Mesendoderm (in vitro differentiated cells): ENCODE measurements at places on chromosomes 5 and 9.

DNA sequence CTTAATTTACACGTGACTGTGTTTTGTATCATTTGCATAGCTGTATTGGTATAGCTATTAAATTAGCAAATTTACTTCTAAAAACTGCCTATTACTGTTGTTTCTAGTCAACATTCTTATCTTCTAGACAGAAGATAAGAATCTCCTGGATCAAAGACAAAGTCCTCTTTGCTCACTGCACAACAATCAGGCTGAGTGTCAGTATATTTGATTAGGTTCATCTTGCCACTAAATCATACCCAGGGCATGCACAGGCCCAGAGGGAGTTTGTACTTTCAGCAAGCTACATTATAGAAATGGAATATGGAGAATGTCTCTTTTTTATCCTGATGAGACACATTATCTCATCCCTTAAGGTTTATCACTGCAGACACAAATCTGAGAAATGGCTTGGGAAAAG is 579.1 kb downstream of the SLCO4C1 start:
- no peaks in the 10 kb centered on the region for H3K36me3 ChIP-seq
- no peak overlapping the region for H3K4me3 ChIP-seq
- H3K27ac ChIP-seq: no peak overlapping the region
- no peaks in the 10 kb centered on the region for H3K4me1 ChIP-seq
- H3K27me3 ChIP-seq: no peaks in the 10 kb centered on the region
- no peak for DNase-seq

DNA sequence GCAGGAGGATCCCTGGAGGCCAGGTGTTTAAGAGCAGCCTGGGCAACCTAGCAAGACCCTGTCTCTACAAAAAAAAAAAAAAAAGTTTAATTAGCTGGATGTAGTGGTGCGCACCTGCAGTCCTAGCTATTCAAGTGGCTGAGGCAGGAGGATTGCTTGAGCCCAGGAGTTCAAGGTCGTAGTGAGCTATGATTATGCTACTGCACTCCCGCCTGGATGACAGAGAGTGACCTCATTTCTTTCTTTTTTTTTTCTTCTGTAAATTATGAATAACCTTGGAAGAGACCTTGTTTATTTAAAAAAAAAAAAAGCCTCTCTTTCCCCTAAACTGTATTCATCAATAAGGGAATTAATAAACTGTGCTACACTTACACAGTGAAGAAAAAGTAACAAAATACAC is 43.6 kb upstream of the SLC30A5 start:
- no peak overlapping the region for H3K27ac ChIP-seq
- H3K36me3 ChIP-seq: no peaks in the 10 kb centered on the region
- H3K4me3 ChIP-seq: no peak overlapping the region
- no peaks in the 10 kb centered on the region for H3K4me1 ChIP-seq
- H3K27me3 ChIP-seq: no peaks in the 10 kb centered on the region
- DNase-seq: no peak

GRCh38 chr9:108688051-108688450 is 167.7 kb downstream of the ACTL7B start:
- H3K27ac ChIP-seq: no peak overlapping the region
- no peaks in the 10 kb centered on the region for H3K4me1 ChIP-seq
- H3K36me3 ChIP-seq: no peaks in the 10 kb centered on the region
- no peak for DNase-seq

- no peaks in the 10 kb centered on the region for H3K27me3 ChIP-seq
- no peak overlapping the region for H3K4me3 ChIP-seq
- H3K36me3 ChIP-seq: no peaks in the 10 kb centered on the region
- DNase-seq: no peak
- H3K4me1 ChIP-seq: no peaks in the 10 kb centered on the region
These were observed 187.1 kb upstream of the WWC1 start for GRCh38 chr5:168104350-168104749.

- H3K27ac ChIP-seq: no peak overlapping the region
- no peak overlapping the region for H3K4me3 ChIP-seq
- DNase-seq: no peak
- peaks cover 11% of the 10 kb centered on the region for H3K4me1 ChIP-seq
- H3K36me3 ChIP-seq: no peaks in the 10 kb centered on the region
These were observed 74.7 kb downstream of the ARHGAP26 start for GRCh38 chr5:142844866-142845265.

DNA sequence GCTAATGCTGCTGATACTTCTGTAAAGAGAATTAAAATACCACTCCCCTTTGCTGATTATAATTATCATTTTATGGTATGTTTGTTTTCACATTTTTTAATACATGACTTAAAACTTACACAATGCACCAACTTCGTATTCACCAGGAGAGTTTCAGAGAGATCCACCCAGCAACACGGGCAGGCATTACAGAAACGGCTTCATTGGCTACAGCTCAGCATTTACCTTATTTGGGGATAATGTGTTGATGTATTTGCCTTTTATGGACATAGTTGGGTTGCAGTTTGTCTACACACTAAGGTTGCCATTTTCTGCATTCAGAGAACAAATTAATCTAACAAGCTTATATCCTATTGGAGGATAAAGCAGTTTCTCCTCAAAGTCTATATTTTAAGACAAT is 423.6 kb downstream of the PRDM9 start:
- DNase-seq: no peak
- H3K27me3 ChIP-seq: no peaks in the 10 kb centered on the region
- no peak overlapping the region for H3K4me3 ChIP-seq
- no peaks in the 10 kb centered on the region for H3K4me1 ChIP-seq

GRCh38 chr5:16477541-16477940 is 11.9 kb upstream of the ZNF622 start:
- no peaks in the 10 kb centered on the region for H3K4me1 ChIP-seq
- no peak overlapping the region for H3K27ac ChIP-seq
- no peak for DNase-seq
- H3K27me3 ChIP-seq: no peaks in the 10 kb centered on the region

DNA sequence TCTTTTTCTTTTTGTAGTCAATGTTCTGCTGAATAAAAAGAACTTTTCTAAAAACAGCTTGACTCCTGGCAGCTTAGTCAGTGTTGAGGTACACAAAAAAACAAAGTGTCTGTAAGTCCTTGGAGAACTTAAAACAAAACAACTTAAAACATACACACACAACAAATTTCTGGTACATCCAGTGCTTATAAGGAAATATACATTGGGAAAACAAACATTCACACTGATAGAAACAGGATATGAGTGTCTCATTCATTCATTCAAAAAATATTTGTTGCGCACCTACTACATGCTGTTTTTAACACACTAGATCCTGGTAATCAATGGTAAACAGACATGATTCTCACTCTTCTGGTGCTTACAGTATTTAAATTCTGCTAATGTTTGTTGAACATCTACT is 27.4 kb upstream of the MEGF9 start:
- H3K4me1 ChIP-seq: no peaks in the 10 kb centered on the region
- no peaks in the 10 kb centered on the region for H3K27me3 ChIP-seq
- no peaks in the 10 kb centered on the region for H3K36me3 ChIP-seq
- no peak overlapping the region for H3K27ac ChIP-seq
- DNase-seq: no peak

DNA sequence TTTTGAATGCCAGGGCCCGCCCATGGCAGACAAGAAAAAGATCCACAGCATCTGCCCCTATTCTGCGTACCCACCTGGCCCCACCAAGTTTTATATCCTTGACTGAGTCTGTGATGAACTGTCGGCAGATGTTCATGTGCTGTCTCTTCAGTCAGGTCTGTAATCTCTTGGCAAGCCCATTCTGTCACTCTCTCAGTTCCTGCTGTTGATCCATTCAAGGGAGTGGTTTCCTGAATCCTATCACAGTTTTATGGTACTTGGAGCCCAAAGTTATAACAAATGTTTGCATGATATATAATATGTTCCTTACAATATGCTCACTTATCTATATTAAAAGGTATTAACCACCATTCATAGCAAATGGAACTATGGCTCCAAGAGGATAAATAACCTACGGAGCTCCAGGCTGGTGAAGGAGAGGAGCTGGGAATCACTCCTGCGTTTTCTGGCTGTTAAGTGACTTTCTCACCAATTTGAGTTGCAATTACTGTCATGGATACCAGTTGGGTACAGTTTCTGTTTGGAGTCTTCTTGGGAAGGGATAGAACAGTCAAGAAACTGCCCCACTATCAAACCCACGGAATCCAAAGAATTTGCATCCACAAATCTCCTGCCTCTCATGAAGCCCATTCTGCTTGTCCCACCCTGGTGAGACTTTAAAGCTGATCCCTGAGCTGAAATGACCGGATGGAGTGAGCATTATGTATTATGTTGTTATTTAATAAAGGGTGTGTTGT is 103.4 kb upstream of the SPRY4 start:
- DNase-seq: no peak
- H3K27me3 ChIP-seq: no peaks in the 10 kb centered on the region
- no peak overlapping the region for H3K4me3 ChIP-seq
- peaks cover 7% of the 10 kb centered on the region for H3K4me1 ChIP-seq
- no peak overlapping the region for H3K27ac ChIP-seq

DNA sequence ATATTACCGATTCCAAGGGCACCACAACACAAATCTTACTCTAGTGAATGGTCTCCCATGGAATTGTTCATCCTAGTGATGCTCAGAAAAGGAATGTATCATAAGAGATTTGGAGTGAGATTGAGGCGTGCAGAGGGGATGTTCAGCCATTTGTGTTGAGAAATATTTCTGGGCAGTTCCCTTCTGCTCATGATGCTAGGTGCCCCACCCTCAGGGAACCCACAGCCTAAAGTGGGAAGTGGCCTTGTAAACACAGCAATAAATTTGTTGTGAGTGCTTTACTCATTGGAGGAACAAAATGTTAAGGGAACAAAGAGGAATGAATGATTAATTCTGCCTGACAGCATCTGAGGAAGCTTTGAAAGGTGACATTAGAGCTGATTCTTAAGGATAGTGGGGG is 129.9 kb downstream of the TLE4 start:
- no peak for DNase-seq
- H3K4me3 ChIP-seq: no peak overlapping the region
- H3K27ac ChIP-seq: no peak overlapping the region
- H3K4me1 ChIP-seq: no peaks in the 10 kb centered on the region
- H3K27me3 ChIP-seq: no peaks in the 10 kb centered on the region

DNA sequence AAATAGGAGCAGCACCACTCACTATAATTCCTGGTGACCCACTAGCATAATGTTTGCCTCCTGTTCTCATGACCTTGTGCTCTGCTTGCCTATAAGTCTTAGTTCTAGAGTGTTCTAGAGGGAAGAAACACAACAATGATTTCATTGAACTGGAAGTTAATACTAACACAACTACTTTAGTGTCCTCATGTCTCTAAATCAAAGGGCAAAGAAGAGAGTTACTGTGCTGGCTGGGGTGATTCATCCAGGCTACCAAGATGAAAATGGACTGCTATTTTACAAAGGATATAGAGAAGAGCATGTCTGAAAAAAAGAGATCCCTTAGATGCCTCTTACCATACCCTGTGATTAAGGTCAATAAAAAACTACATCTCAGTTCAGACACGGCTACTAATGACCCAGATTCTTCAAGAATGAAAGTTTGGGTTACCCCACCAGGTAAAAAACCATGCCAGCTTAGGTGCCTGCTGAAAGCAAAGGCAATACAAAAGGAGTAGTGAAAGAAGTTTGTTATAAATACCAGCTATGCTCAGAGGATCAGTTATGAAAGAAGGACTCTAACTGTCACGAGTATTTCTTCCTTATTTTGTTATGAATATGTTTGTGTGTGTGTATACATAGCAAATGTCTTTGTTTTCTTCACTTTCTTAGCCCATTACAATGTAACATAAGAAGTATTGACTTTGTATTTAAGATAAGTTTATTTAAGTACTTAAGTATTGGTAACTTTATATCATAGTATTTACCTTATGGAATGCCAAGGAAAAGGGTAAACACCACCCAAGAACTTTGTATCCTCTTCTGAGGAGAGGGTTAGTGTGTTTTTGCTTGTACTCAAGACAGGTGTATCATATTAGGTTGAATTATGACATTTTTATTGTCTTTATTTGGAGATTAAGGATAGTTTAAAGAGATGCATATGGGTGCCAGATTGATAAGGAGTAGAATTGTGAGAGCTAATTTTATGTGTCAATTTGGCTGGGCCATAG is 314.1 kb upstream of the PTGER4 start:
- DNase-seq: no peak
- H3K36me3 ChIP-seq: no peaks in the 10 kb centered on the region
- no peak overlapping the region for H3K27ac ChIP-seq
- H3K4me3 ChIP-seq: no peak overlapping the region
- H3K4me1 ChIP-seq: no peaks in the 10 kb centered on the region

GRCh38 chr5:111734013-111734412 is 23.0 kb downstream of the NREP start:
- peaks cover under 1% of the 10 kb centered on the region for H3K36me3 ChIP-seq
- no peak for DNase-seq
- H3K27ac ChIP-seq: no peak overlapping the region
- H3K27me3 ChIP-seq: no peaks in the 10 kb centered on the region
- H3K4me1 ChIP-seq: no peaks in the 10 kb centered on the region
- no peak overlapping the region for H3K4me3 ChIP-seq

DNA sequence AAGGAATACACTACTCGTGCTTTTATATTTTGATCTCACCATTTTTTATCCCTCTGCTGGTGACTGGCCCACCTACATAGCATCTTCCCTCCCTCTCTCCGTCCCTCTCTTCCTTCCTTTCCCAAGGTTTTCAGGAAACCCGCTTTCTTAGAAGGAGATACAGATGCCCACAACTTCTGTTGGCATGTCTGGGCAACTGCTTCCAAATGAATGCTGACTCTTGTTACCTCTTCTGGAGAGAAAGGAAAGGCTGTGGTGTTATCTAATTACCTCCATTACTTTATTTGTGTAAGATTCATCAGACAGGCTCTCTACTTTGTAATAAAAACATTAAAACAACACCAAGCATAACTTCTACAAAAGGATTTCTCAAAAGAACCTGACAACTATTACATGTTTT is 20.2 kb downstream of the FANCC start:
- H3K27ac ChIP-seq: no peak overlapping the region
- H3K4me1 ChIP-seq: no peaks in the 10 kb centered on the region
- H3K4me3 ChIP-seq: no peak overlapping the region

DNA sequence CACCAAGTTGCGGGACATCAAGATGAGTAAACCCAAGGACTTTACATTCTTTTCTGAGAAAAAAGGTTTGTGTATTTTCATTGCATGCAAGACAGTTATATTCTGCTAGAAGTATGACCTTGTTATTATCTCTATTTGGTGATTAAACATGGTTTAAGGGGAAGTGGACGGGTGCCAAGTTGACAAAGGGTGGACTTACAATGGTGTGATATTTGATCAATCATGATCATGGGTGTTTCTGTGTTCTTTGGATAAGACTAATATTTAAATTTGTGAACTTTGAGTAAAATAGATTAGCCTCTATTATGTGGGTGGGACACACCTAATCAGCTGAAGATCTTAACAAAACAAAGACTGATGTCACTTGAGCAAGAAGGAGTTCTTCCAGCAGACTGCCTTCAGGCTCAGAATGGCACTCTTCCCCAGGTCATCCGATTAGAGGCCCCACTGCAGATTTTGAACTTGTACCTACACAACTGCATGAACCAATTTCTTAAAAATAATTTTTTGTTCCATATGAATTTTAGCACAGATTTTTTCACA is 782.9 kb downstream of the CDH12 start:
- no peak overlapping the region for H3K4me3 ChIP-seq
- no peak overlapping the region for H3K27ac ChIP-seq
- no peaks in the 10 kb centered on the region for H3K27me3 ChIP-seq
- DNase-seq: no peak
- no peaks in the 10 kb centered on the region for H3K36me3 ChIP-seq

- H3K27me3 ChIP-seq: no peaks in the 10 kb centered on the region
- no peak overlapping the region for H3K27ac ChIP-seq
- no peak overlapping the region for H3K4me3 ChIP-seq
- DNase-seq: no peak
These were observed 418.2 kb downstream of the IRX2 start for GRCh38 chr5:2333291-2333690.
